Activated naive CD8-positive, alpha-beta T cell treated with anti-CD3 and anti-CD28 coated beads, Interleukin-2, amount 10 ng/mL, durations not matched to agents 7 days and 5 days (primary cell): ENCODE measurements at places on chromosomes 16 and 17.

GRCh38 chr17:80791758-80792284, 199.8 kb upstream of the CHMP6 start:
- DNase-seq = no peak

GRCh38 chr17:67862614-67863217, 37.4 kb downstream of the BPTF start:
- no peak for DNase-seq

DNA sequence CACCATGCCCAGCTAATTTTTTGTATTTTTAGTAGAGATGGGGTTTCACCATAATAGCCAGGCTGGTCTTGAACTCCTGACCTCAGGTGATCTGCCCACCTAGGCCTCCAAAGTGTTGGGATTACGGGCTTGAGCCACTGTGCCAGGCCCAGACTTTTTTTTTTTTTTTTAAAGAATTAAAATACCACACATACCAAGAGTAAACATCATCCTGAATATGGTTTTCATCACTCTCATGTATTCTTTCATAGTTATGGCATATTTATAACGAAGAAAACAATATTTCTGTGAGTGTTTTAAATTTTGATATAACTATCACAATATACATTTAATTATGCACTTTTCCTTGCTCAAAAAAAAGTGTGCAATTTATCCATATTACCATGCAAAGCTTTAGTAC, 48.2 kb downstream of the MARVELD3 start:
- DNase-seq = no peak

- no peak for DNase-seq
Measured at GRCh38 chr16:8874388-8874787, 5.6 kb upstream of the CARHSP1 start.

DNA sequence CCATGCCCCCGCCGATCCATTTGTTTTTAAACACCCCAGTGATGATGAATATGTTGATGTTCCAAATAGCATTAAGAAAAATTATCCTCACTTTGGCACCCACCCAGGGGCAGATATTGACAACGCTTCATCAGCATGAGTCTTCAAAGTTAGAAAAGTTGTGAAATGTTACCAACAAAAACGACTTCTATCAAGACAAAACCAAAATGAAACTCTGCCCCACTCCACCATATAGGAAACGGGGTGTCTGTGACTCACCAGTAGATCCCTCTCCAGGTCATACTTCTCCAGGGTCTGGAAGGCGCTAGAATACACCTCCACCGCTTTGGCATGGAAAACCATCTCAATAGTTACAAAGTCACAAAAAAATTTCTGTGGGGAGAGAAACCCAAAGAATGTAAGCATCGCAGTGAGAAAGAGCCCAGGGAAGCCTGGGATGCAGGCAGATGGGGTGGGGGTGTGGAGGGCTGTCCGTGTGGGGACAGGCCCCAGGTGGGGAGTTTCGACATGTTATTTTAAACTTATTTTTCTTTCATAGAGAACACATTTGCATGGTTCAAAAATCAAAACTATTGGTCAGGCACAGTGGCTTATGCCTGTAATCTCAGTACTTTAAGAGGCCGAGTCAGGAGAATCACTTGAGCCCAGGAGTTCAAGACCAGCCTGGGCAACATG, 10.2 kb downstream of the CIBAR2 start:
- DNase-seq = no peak

DNA sequence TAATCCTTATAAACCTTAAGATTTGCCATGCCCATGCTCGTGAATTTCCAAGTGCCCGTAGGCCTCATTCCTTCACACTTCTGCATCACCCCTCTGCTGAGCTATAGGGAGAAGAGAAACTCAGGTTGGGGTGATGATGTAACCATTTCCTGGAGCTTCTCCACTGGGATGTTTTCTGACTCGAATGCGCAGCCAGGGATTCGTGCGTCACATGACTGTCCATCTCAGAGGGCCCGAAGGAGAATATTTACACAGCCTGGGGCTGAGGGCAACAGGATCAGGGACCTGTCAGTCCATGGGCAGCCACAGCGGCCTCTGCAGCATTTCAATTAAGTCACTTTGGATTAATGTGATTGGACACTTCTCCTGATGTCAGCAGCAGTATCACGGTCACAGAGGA, 8.7 kb downstream of the GSG1L2 start:
- DNase-seq = no peak

DNA sequence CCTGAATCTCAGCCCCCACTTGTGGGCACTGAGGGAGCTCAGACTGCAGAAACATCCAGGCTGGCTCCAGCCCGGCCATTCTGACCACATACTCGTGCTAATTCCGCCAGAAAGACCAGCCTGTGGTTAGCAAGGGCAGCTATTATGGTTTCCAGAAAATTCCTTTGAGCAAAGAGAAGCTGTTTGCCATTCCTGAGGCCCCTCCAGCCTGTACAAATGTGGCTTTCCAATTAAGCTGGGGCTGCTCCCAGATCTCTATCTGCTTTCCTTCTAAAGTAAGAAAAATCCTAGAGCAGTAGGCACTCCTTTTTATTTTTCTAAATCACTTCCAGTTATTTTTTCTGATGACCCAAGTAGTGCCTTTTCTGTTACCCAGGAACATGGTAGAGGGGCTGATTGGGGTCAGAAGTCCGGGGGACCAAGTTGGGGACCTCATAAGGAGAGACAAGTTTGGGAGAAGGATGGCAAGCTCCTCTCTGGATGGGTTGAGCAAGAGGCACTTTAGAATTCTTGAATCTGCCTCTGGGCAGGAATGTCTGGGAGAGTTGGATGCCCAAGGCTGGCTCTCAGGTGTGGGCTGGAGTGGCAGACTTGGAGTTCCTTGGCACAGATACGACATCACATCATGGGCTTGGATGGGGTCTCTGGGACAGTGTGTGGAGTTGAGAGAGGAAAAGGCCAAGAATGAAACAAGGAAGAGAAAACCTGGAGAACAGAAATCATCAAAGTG, 83.3 kb upstream of the TNRC6C start:
- DNase-seq = no peak

DNA sequence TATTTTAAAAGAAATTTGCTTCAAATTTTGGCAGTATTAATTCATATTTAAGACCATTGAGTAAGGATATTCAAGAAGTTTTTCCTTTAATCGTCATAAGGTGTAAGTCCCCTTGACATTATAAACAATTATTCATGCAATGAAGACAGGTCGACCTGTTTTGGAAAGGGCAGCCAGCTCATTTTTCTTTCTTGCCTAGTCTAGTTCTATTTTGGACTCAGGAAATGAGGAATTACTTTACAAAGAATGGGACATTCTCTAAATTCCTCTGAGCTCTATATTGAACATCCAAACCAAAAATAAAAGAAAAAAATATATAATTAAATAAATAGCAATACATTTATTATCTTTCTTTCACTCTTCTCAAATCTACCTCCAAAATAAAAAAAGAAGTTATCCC, 595.6 kb upstream of the KIF2B start:
- DNase-seq = no peak

DNA sequence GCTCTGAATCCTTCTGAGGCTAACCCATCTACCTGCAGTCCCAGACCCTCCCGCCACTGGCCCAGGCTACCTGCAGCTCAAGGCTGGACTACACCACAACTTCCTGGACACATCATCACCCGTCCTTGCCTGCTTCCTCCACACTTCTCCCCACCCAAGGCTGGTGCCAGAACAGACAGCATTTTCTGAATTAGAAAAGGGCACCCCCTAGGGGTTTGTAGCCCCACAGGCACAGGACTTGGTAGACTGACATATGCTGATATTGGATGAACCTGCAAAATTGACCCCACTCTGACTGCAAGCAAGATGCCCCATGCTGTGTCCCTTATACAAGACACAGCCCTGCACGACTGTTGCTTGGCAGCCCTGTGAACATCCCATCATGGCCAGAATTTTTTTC, 271.5 kb upstream of the C16orf82 start:
- peak; percentile 33 for DNase-seq

GRCh38 chr16:15701975-15702970, 52.2 kb downstream of the NDE1 start:
- no peak for DNase-seq

- DNase-seq = no peak
Measured at GRCh38 chr17:48570325-48571023, 7.7 kb downstream of the HOXB4 start.
